ENCODE measurements at places on chromosomes 7 and 10.
A peak's percentile ranks its signal among the peaks of the same experiment; 100 is the strongest.

DNA sequence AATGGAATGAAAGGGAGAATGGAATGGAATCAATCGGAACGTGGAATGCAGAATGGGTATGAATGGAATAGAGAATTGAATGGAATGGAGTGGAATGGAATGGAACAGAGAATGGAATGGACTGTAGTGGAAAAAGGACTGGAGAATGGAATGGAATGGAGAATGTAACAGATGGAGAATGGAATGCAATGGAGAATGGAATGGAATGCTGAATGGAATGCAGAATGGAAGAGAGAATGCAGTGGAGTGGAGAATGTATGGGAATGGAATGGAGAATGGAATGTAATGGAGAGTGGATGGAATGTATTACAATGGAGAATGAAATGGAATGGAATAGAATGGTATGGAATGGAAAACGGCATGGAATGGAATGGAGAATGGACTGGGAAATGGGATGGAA is 96.9 kb downstream of the NSUN6 start:
- DNase-seq: peak; percentile 16

DNA sequence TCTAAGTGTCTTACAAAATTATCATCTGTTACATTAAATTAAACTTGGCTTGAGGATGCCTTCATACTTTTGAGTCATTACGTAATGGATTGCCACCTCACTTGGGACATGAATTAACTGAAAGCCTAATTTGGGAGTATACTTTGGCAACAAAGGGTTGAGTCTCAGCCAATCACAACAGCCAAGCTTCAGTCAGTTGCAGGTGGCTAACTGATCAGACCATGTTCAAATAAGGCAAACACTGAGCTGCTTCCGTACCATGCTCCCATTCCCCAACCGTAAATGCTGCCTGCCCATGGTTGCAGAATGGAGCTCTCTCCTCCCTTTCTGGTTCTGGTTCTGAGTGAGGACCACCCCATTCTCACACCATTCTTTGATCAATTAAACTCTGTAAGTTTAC is 92.9 kb upstream of the STK17A start:
- DNase-seq: no peak

- DNase-seq: no peak
These were observed 135.3 kb downstream of the EGFR start for GRCh38 chr7:55154096-55154495.

DNA sequence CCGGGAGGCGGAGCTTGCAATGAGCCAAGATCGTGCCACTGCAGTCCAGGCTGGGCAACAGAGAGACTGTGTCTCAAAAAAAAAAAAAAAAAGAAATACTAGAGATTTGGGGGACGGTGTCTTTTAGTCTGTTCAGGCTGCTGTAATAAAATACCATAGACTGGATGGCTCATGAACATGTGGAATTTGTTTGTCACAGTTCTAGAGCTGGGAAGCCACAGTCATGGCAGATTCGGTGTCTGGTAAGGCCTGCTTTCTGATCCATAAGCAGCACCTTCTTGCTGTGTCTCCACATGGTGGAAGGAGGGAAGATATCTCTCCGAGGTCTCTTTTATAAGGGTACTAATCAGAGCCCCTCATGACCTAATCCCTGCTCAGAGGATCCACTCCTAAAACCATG is 102.7 kb upstream of the MKLN1 start:
- DNase-seq: no peak

- DNase-seq: no peak
These were observed 114.3 kb downstream of the LMBR1 start for GRCh38 chr7:156778668-156779067.

DNA sequence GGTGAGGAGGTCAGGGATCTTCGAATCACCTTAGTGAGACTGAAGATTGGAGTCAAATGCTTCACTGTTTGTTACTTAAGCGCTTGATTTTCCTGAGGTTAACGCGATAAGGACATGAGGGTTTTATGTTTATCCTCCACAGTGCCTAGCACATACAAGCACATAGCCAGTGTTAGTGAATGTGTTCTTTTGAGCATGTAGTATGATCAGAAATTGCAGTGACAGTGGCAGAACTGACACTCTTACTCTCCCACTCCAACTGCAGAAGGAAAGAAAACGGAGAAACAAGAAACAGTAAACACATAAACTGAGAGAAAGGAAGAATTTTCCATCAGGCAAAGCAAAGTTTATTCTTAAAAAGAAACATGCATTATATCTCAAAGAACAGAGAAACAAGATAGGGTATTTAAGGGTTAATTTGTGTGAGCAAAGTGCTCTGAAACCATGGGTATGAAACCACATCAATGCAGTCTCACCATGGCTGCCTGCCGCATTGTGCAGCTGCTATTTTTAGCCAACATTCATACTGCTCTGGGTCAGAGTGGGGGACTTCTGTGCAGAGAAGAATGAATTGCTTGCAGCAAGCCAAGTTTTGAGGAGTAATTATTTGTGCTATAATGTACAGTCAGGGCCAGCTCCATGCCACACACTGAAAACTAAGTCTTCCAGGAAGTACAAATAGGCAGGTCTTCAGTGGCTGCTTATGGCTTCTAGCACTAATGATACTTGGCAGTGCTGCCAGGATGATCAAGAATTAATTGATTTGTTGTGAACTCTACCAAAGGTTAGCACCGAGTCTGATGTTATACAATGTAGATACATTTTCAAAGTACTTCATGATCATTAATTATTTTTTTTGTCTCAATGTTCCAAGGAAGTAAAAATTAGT is 152.0 kb downstream of the MACC1 start:
- DNase-seq: peak; percentile 83

- no peak for DNase-seq
These were observed 37.4 kb upstream of the PRKCQ start for GRCh38 chr10:6617309-6618076.

DNA sequence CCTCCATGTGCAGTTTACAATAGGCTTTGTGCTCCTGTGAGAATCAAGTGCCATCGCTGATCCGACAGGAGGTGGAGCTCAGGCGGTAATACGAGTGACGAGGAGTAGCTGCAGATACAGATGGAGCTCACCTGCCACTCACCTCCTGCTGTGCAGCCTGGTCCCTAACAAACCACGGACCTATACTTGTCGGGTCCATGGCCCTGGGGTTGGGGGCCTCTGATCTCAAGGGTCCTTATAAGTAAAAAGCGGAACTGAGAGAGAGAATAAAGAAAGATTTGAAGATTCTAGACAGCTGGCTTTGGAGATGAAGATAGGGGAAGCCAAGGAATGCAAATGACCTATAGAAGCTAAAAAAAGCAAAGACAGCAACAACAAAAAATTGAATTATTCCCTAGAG is 130.6 kb downstream of the PLXDC2 start:
- DNase-seq: no peak

- DNase-seq: no peak
These were observed 513.8 kb upstream of the AKR1E2 start for GRCh38 chr10:4312051-4312835.

- DNase-seq: no peak
These were observed 29.0 kb downstream of the MRC1 start for GRCh38 chr10:17838080-17838648.

DNA sequence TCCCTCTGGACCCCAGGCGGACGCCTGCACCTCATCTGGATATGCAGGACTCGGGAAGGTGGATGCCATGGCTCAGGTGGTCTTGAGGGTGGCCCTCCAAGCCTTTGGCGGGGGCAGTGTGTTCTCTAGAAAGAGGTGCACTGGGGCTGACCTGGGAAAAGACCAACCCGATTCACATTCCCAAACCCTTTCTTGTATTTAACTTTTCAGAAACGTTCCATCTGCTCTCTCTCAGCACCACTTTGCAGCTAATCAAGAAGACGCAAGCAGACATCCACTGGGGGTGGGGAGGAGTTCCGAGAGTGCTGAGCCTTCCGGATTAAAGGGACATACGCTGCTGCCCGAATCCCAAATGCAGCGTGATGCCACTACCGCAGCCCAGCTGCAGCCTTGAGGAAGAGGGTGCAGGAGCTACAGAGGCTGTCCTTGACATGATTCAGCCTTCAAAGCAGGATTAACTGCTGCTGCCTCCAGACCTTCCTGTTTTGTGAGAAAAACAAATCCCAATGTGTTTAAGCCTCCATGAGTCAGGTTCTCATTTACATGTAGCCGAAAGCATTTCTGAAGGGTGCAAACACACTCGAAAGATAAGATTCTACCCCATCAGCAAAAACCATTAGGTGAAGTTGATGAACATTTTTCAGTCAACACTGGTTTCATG is 39.9 kb downstream of the RBM17 start:
- DNase-seq: peak; percentile 65

- DNase-seq: no peak
These were observed 267.4 kb downstream of the USP6NL start for GRCh38 chr10:11344081-11344480.

GRCh38 chr7:140475747-140476333 is 3.5 kb downstream of the MKRN1 start:
- peak; percentile 36 for DNase-seq

DNA sequence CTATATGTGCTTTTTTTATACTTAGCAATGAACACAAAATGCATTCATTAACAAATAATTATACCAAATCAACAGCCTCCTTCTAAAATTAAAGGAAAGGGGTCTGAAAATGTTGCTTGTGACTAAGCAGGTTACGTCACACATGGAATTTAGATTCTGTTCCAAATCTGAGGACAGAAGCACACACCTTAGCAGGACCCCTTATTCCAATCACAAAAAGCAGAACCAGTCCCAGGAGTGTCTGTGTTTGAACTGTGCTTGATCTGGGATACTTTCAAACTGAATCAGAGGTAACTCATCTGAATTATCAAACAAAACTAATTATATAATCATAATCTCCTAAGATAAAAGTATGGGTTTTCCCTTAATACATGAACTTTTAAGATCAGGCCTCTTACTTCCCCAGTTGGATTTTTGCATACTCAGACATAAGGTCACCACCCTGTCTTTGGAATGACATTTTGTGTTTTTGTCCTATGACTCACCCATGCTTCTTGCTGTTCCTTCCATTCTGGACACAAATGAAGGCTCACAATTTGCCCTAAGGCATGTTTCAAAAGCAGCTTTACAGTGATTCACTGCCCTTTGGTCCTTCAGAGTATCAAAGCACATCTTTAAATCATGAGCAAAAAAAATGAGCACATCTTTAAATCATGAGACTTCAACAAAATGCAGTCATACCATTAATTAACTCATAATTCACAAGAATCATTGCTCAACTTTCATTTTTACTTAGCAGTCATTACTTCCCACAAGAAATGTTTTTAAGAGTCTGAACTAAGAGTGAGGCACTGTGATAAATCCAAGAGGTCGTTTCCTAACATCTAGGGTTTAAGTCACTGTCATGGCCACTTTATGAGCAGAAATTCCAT is 35.5 kb downstream of the SEMA3C start:
- peak; percentile 99 for DNase-seq

DNA sequence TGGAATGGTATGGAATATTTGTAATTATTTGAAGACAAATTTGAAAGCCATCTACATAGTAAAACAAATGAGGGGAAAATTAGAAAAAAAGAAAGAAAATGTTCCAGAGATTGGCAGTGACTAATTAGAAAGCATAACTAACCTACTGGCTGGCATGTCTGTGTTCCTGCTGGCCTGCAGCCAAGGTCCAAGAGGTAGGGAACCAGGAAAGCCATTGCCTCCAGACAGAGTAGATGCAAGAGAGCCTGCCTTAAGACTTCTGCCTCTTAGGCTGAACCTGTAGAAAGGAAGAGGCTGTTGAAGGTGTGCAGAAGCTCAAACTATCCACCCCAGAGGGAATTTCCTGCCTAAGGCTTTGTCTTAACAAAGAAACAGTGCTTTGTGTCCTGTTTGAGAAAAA is 982.0 kb downstream of the SORCS1 start:
- no peak for DNase-seq

DNA sequence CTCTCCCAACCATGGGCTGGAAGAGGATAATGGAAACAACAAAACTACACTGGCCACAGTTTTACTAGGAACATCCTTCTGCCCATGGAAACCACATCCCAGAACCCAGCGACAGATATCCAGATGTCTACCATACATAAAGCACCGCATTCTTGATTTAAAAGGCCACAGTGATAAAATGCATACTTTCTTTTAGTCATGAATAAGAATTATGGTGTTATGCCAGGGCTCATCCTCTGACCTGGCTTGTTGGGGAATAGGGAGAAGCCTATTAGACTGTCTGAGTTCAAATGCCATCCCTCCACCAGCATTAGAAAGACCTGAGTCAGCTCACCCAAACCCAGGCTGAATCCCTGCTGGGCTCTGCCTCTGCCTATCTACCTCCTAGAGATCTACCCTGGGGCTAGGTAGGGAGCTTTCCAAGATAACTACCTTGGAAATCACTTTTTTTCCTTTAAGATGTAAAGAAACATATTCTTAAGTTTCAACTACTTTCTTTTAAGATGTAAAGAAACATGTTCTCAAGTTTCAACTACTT is 5.2 kb downstream of the ABCA13 start:
- DNase-seq: no peak

DNA sequence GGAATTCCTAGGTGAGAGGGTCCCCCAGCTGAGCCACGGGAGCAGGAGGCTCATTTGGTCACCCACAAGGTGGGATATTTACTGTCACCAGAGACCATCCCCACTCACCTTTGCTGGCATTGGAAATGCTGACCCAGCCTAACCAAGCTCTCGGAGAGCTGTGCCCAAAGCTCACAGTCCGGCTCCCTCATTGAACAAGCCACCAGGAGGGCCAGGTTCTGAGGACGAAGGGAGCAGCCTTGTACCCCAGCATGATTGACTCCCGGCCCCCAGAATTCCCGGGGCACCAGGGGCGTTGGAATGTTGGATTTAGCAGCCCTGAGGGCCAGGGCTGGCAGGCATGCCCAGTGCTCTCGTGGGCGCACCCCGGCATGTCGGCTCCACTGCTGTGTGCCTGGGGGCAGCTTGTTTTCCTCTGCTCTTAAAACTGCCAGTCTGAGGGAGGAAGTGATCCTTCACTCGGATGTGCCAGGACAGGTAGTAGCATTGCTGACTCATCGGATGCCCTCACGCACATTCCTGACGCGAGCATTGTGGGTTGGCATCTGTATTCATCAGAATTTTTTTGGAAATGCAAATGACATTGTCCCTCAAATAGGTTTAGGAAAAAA is 23.3 kb downstream of the CLIP2 start:
- no peak for DNase-seq

DNA sequence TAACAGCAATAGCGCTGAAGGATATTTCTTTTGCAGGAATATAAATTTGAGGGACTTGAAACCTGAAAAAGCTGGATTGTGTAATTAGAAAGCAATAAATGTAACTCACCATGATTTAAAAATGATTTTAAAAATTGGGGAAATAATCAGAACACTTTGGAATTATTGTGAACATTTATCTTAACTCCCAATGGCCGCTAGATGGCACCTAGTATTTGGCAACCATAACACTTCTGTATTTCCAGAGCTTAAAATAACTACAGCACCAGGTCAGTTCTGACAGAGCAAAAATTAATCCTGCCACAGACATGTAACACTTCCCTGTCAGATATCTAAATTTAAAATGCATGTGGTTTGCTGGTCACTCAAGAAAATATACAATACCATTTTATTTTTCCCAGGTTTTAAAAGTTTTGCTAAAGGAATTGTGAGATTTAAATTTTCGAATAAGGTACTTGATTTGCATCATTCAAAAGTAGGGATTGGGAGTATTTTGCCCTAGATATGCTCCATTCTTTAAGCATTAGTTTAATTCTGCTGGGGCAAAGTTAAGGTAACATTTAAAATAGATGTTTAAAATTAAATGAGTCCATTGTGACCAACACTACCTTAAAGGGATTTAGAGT is 144.5 kb downstream of the PPP1R3A start:
- peak; percentile 58 for DNase-seq

Data from fibroblast of skin of right quadriceps (primary cell).